ENCODE measurements at places on chromosomes 4 and X.

GRCh38 chr4:129077326-129077725, 16.0 kb downstream of the SCLT1 start:
- no peak for DNase-seq

- no peak for DNase-seq
Measured at GRCh38 chrX:9785254-9785943, 830 bp upstream of the SHROOM2 start.

DNA sequence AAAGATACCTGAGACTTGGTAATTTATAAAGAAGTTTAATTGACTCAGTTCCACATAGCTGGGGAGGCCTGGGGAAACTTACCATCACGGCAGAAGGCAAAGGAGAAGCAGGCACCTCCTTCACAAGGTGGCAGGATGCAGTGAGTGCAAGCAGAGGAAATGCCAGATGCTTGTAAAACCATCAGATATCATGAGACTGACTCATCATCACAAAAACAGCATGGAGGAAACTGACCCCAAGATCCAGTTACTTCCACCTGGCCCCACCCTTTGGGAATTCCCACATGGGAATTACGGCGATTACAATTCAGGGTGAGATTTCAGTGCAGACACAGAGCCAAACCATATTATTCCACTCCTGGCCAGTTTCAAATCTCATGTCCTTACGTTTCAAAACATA, 514.7 kb upstream of the SPANXN1 start:
- no peak for DNase-seq

DNA sequence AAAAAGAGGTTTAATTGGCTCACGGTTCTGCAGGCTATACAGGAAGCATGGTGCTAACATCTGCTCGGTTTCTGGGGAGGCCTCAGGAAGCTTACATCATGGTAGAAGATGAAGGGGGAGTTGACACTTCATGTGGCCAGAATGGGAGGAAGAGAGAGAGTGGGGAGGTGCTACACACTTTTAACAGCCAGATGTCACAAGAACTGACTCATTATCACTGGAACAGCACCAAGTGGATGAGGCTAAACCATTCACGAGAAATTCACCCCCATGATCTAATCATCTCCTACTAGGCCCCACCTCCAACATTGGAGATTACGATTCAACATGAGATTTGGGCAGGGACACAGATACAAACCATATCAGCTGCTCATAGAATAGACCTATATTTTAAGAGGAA, 255.8 kb downstream of the OPHN1 start:
- no peak for DNase-seq

GRCh38 chr4:165677081-165677480, 196.0 kb upstream of the TLL1 start:
- no peak for DNase-seq

DNA sequence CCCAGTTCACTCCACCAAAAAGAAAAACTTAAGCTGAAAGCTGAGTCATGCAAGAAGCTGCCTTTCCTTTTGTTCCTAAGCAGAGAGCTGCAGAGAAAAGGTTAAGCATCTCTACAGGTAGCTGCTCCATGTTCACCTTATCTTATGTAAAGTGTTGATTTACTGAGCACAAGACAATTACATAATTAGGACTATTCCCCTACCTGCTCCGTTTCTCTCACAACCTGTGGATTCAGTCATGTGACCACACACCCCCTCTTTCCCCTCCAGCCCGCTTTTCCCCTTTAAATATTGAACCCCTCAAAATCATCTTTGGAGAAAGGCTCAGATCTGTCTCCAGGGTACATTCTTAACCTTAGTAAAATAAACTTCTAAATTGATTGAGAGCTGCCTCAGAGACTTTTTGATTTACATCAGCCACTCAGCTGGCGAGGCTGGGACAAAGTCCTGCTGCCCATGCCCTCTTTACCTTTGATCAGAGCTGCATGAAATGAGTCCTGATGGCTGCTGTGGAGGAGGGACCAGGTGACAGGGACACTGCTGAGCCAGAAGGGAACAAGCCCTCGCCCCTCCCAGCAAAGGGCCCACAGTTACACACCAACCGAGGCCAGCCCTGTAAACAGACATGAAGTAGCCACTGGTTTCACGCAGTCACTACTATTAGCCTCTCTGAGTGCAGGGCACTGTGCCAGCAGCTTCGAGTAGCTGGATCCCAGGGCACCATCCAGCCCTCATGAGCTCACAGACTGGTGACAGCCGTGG, 53.9 kb upstream of the C4orf50 start:
- DNase-seq, result no peak

GRCh38 chr4:102564399-102565059, 63.4 kb downstream of the NFKB1 start:
- DNase-seq, result no peak

DNA sequence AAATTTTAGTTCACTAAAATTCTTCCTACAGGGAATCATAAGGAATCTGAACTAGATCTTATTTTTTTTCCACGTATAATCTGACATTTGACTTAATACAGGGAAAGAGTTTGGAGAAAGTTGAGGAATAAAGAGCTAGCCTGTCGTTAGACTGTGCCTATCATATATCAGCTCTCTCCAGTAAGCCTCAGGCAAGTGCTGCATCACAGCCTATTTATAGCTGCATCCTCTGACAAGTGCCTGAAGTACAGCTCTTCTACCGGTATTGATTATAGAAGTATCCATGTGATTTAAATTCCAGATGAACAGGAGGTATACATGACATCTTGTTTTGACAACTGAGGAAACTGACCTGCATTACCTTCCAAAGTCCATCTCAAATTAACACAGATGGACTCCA, 248.9 kb downstream of the TLL1 start:
- no peak for DNase-seq

DNA sequence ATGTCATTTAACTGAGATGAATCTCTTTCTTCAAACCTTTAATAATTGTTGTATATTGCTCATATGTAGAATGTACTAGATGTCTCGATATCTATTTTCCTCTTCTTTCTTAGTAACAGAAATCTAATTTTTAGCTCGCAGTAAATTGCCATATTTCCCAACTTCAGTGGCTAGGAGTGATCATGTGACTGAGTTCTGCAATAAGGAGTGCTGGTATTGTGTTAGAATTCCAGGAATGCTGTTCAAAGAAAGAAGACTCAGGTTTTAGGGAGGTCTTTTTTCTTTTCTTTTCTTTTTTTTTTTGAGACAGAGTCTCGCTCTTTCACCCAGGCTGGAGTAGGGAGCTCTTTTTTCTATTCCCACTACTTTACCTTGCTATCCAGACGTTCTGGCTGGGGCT, 81.7 kb downstream of the SLC10A7 start:
- no peak for DNase-seq

- no peak for DNase-seq
Measured at GRCh38 chr4:174794543-174795094, 34.4 kb downstream of the GLRA3 start.

GRCh38 chrX:906586-906985, 276.0 kb downstream of the SHOX start:
- DNase-seq, result no peak

- DNase-seq, result peak; percentile 84
Measured at GRCh38 chrX:51496501-51497291, at the start of gene NUDT11. NUDT11 (minus strand) TSS chrX:51496592; CDS start chrX:51496444, 148 bp downstream.

GRCh38 chrX:105120463-105120862, 100.0 kb downstream of the TEX13A start:
- no peak for DNase-seq

DNA sequence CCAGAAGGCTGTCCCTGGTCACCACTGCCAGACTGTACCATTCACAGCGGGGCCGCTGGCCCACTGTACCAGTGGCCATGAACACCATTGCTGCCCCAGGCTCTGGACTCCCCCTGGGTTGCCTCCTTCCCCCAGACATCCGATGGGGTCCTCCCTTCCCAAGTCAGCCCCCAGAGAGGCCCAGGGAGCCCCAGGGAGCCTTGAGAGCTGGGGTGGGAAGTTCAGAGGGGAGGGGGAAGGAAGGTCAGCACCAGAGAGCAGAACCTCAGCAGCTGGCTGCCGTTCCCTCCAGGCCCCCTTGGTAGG, 441 bp upstream of the ARHGAP4 start:
- DNase-seq, result no peak

GRCh38 chr4:25020236-25020635, 10.5 kb downstream of the LGI2 start:
- DNase-seq, result no peak

DNA sequence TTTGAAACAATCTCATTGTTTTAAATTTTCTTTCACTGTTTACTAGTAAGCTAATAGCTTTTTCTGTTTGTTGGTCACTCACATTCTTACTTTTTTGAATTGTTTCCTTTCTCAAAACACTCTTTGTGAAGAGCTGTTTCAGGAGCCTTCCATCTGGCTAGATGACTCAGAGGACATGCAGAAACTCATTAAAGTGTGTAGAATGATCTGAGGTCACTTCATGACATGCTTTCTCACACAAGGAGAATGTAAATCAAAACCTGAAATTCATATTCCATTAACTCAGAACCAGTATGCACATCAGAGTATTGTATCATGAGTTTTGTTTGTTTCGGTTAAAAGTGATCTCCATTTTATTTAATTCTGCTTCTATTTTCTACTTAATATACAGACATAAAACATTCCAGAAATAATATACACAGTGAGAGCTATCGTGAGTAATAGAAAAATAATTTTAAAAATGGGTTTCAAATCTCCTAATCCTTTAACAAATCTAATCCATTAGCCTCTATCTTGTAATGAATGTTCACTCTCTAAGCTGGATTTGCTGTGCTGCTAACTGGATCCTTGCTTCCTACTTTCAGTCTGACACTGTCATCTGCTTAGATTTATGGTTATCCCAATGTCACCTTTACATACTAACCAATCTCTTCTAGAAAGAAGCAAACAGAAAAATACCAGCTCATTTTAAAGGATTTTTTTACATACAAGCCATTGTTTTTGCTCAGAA, 449.6 kb downstream of the FSTL5 start:
- no peak for DNase-seq

- DNase-seq, result no peak
Measured at GRCh38 chr4:74931376-74931775, 1.5 kb upstream of the PARM1 start.

DNA sequence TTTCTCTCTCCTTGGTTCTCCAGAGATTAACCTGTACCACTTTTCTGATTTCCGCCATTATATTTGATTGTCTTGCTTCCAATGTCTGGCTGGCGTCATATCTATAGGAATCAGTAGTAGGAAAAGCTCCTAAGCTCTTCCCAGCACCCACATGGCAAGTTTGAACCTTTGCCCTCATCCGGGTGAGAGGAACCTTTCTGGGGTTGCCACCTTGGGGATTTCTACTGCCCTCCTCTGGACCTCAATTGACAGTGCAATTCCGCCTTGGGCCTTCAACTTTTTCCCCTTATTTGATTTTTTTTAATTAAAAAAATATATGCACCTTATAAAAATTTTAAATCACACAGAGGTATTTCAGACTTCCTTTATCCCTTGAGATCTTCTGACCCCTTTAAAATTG, 2.0 kb upstream of the CXorf66 start:
- no peak for DNase-seq

DNA sequence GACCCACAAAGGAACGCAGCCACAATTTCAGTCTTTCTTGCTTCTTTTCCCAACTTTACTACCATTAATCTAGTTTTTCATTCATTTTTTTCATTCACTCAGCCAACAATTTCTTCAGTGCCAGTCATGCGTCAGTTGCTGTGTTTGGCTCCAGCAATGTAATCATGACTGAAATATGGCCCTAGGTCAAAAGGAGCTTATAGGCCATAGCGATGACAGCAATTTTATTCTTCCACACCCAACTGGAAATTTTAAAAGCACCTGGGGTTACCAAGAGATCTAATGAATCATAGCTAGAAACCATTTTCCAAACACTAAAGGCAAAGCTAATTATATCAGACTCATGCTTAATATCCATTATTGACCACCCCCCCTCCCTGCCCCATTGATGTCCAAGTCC, 29.8 kb upstream of the C1QTNF7 start:
- DNase-seq, result no peak

GRCh38 chrX:19334945-19335626, 8.6 kb upstream of the PDHA1 start:
- DNase-seq, result no peak

GRCh38 chr4:123415977-123416376, 19.4 kb downstream of the SPRY1 start:
- DNase-seq, result no peak
